ENCODE measurements at places on chromosomes 1 and 21. TPM values are rescaled to one million over a fixed set of nuclear protein-coding genes. Genes with fewer than 3 reads are reported as not detected.

The MX2 gene
- 4.2 TPM for total RNA-seq

The LCE1A gene
- total RNA-seq, result not detected

DNA sequence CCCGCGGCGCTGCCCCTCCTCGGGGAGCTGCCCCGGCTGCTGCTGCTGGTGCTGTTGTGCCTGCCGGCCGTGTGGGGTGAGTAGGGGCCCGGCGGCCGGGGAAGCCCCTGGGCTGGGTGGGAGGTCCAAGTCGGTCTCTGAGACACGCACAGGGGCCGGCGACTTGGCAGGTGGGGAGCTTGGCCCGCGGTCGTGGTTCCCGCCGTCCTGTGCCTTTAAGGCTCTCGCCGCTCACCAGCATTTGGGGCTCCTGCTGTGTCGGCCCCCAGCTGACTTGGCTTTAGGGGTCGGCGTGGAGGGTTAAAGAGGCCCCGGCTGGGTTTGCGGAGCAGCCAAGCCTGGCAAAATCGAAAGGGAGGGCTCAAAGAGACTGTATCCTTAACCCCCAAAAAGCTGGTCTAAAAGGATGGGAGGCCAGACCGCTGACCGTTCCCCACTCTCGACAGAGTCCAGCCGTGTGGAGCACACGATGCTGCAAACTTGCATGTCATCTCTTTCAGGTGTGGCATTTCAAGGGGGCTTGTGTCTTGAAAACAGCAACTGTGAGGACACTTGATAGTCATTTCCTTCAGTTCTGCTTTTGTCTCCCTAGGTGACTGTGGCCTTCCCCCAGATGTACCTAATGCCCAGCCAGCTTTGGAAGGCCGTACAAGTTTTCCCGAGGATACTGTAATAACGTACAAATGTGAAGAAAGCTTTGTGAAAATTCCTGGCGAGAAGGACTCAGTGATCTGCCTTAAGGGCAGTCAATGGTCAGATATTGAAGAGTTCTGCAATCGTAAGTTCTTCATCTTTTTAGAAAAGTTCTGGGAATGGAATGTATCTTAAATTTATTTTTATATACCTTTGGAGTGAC is 540 bp downstream of the CD55 start:
- ATAC-seq, result no peak

- ATAC-seq, result no peak
Measured at GRCh38 chr1:67143966-67144365, 9.2 kb upstream of the C1orf141 start.

- peak; percentile 59 for ATAC-seq
Measured at GRCh38 chr1:17232759-17233661, 15.9 kb upstream of the PADI3 start.

The OR2T11 gene
- not detected for total RNA-seq

GRCh38 chr1:48560116-48560515 is 88.1 kb upstream of the SPATA6 start:
- no peak for ATAC-seq

GRCh38 chr1:156652131-156652991 is 10.4 kb downstream of the BCAN start:
- ATAC-seq, result no peak

Measured in esophagus mucosa (tissue), 1 donor.